ENCODE measurements at places on chromosomes 16 and 17. TPM values are rescaled to one million over a fixed set of nuclear protein-coding genes. Genes with fewer than 3 reads are reported as not detected.
A peak's percentile ranks its signal among the peaks of the same experiment; 100 is the strongest.

GRCh38 chr17:7252176-7253043 lies at the start of gene ELP5:
TSS of gene ELP5 (plus strand) at chr17:7252215. CDS start at chr17:7252551, 336 bp downstream.
- DNase-seq: peak; percentile 95

- no peak for DNase-seq
These were observed at the start of gene RAB11FIP4 for GRCh38 chr17:31391496-31391949. TSS of gene RAB11FIP4 (plus strand) at chr17:31391675. CDS start at chr17:31391853, 178 bp downstream.

DNA sequence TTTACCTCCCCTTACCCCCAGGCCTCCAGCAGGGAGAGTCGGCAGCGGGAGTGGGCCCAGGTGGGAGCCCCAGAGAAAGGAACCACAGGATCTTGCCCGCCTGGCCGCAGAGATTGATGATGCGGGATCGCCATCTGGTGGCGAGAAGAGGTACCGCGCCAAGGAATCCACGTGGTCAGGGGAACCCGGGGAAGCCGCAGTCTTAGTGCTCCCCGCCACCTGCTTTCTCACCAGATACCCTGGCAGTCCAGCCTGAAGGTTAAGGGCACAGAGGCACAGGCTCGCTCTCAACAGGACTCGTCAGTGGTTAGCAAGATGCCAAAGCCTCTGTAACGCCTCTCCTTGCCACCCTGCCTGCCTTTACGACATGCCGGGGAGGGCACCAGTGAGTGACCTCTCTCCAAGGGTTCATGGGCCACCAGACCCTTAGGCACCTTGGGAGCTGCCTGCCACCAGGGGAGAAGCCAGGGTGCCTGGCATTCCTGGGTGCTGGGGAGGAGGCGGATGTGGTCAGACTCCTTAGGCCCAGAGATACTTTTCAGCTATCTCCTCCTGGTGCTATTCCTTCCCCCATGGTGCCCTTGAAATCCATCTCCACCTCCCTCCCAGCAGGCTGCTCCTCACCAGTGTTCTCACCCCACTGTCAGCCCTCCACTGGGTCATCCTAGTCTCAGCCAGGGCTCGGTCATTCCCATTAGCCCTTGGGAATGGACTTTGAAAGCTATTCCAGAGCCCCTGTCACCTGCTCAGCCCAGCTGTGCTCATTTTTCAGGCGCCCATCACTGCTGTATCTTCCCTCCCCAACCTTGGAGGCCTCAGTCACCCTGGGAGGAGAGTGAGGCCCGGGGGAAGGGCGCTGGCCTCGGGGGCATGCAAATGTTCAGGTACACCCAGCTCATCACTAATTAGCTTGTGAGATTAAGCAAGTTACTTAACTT lies 5.5 kb upstream of the RHBDF2 start:
- peak; percentile 87 for DNase-seq

DNA sequence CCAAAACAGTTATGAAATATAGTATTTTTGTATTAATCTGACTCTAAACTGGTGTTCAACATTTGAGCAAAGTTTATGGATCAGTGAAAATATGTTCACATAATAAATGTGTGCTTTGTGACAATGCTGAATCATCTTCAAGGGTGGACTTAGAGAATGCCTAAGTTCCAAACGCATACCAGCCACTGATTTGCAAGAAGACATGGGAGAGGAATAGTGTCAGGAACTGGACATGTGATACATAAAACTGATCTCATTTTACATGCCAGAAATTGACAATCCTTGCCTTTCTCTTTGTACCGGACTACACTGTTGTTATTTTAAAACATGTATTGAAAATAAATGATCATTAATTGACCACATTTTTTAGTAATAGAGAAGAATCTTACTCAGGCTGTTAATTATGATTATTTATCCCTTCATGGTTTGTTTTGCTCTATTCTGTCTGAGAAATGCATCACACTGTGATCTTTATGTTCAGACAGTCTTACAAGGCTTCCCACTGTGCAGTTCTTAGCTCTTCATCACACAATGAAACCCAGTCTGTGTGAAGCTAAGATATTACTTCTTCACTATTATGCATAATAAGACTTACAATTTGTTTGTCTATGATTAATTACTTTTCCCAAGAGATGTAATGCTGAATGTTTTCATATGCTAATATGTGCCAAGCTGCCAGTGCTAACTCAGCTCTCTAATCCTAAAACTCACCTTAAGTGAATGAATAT lies 1180.6 kb upstream of the CDH8 start:
- no peak for DNase-seq

DNA sequence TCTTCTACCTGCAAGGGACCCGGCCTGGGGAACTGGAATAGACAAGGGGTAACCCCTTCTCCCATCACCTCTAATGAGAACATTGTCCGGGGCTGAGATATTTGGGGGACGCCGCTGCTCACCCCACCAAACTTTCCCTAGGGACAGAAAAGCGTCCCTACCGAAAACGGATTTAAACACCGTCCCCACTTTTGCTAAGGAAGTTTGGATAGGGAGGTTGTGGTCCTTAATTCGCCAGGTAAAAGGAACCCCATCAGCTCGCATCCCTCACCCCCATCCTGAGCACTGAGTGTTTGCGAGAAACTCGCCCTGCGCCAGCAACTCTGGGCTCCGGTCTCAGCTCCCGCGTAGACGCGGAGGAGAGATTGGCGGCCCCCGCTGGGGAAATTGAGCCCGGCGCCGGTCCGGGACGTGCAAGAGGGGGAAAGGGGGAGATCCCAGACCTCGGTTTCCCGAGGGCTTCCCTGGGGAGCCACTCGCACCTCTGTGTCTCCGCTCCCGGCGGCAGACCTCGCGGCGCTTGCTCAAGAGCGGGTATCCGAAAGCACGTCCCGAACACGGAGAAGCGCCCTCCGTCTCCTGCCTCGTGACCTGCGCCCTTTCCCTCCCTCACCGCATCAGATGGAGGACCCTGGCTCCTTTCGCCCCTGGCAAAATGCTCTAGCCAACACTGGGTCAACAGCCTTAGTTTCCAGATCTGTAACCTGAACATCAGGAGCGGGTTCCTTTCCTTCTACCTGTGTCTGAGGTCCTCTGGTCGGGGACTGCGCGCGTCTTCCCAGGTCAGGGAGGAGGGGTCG lies 3.1 kb upstream of the SOX9 start:
- peak; percentile 35 for DNase-seq

DNA sequence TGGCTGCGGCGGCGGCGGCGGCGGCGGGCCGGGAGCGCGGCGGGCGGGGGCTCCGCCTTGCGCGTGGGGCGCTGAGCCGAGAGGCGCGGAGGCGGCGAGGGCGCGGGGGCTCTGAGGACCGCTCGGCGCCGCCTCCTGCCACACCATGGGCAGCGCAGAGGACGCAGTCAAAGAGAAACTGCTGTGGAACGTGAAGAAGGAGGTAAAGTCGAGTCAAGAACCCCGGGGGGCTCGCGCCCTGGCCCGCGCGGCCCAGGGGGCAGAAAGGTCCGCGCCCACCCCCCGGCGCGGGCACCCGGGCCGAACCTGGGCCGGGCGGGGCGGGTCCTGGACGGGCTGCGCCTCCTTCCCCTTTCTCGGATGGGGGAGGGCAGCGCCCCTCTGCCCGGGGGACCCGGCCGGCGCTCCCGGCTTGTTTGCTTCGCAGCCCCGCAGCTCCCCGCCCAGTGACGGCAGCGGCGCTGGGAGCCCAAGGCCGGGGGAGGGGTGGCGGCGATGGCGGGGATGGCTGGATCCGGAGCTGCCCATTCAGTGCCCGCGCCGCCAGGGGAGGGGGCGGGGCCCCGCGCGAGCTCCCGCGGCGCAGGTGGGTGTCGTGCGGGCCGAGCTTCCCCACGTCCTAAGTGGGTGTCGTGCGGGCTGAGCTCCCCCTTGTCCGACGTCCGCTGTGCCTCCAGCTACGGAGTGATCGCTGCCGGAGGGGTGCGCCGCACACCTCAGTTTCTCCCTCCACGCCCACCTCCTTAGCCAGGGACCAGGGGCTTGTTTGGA lies 428 bp downstream of the SGSM2 start:
- DNase-seq: peak; percentile 85

GRCh38 chr16:72554935-72555334 lies 383.0 kb upstream of the PMFBP1 start:
- no peak for DNase-seq

GRCh38 chr16:81767987-81768592 lies 11.0 kb upstream of the PLCG2 start:
- DNase-seq: peak; percentile 7

DNA sequence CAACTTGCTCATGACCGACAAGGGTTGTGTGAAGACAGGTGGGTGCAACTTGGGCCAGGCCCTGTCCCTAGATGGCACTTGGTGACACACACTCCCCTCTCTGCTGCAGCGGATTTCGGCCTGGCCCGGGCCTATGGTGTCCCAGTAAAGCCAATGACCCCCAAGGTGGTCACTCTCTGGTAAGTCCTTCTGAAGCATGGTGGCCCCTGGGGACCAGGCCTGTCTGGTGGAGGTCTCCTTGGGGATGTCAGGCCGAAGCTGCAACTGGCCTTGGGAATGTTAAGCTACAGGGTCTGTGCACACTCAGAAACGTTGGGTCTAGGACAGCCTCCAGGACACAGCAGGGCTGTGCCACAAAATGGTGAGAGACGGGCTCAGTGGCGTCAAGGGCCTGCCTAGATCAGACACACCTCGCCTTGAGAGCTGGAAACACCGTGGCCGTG lies 6.8 kb downstream of the CDK10 start:
- DNase-seq: no peak

GRCh38 chr17:51642029-51642428 lies 381.7 kb downstream of the UTP18 start:
- no peak for DNase-seq

- DNase-seq: no peak
These were observed 3.2 kb downstream of the HBM start for GRCh38 chr16:169014-169413.

PTX4 gene
- not detected for polyA plus RNA-seq

CA5A gene
- not detected for polyA plus RNA-seq
